Activated T-cell treated with anti-CD3 and anti-CD28 coated beads, Interleukin-2, amount 50 U/mL, for 72 hours (primary cell): ENCODE measurements at places on chromosomes 2 and 18. TPM values are rescaled to one million over a fixed set of nuclear protein-coding genes. Genes with fewer than 3 reads are reported as not detected.

SMAD7 gene
- 21.7 TPM for total RNA-seq

YPEL5 gene
- 93.3 TPM for total RNA-seq

CRYGC gene
- total RNA-seq = not detected

DNA sequence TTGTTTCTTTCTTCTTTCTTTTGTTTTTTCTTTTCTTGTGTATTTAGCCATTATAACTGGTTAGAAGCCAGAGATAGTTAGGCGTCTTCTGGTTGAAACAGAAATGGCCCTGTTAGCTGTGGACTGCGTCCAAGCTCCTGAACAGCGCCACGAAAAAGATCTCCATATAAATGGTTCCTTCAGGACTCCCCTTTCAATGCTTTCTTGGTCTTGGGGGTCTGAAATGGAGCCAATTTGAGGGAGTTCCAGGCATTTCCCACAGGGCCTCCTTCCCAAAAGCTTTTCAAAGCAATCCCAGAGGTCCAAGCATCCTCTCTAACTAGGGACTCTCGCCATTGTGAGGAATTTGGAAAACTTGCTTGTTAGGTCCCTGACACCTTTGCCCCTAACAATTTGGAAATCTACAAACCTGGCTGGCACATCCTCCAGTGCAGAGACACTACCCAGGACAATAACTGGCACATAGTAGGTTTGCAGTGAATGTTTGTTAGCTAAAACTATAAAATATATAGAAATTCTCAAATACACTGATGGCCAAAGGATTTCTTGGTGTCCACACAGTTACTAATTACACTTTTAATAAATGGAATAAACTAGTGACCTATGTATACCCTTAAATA lies 80.1 kb downstream of the MYCN start:
- DNase-seq = no peak

ZNF396 gene
- total RNA-seq = 3.8 TPM

IAH1 gene
- total RNA-seq = 70.4 TPM

GRCh38 chr2:191777351-191777750 lies 69.5 kb downstream of the CAVIN2 start:
- DNase-seq = no peak

TACR1 gene
- not detected for total RNA-seq

DNA sequence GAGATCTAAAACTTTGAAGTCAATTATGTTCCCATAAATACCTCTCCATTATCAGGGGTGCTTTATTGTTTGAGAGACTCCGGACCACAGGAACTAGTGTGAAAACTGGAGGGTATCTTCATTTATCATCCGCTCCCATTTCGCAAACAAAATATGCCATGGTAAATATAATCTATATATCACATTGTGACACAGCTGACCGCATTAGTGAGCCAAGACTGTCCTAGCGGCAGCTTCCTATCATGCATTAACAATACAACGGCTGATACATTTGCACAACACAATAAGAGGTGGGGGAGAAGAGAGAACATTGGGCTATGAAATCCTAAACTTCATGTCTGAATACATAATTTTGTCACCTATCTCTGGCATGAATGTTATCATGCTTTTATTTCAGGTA lies 29.5 kb downstream of the BCL11A start:
- DNase-seq = no peak

DNA sequence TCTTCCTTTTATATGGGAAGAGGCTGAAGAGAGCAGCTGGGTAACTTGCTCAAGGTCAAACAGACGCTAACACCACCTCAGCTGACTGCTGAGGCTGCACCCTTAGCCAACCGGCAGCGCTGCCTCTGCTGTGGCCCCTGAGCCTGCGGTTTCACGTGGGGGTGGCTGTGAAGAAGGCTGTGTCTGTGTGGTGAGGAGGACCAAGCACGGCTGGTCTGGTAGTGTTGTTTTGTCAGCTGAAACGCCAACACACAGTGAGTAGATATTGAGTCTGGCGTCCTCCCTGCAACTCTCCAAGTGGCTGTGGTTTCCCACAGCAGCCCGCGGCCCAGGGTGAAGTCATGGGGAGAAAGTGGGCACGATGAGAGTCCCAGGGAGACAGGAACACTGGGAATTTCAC lies 69.6 kb downstream of the THNSL2 start:
- DNase-seq = peak; percentile 0

DNA sequence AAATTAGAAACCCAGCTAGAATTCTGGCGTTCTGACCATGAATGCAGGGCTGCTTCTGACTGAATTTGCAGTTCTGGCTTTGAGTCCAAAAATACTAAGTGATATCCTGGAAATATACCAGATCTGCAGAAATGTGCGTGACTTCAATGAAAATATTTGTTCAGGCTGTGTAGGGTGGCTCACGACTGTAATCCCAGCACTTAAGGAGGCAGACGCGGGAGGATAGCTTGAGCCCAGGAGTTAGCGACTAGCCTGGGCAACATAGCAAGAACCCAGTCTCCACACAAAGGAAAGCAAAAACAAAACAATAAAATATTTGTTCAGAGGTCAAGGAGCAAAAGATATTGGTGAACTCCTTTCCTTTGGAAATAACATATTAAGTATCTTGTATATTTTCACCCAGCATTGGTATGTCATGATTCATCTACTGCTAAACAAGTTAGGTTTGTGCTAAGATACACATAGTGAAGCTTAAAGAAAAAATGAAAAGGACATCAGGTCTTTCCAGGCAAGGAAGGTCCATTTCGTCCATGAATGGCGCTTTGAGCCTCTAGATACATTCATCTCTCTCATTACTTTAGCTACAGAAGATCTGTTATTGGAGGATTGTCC lies 239.2 kb downstream of the CMPK2 start:
- no peak for DNase-seq

BABAM2 gene
- total RNA-seq = 96.6 TPM
